ENCODE measurements at places on chromosomes 5 and 9. TPM values are rescaled to one million over a fixed set of nuclear protein-coding genes. Genes with fewer than 3 reads are reported as not detected.

Gene OSTF1
- 0.60 TPM for total RNA-seq

Gene PCSK5
- 248 TPM for total RNA-seq

Gene BNIP1
- total RNA-seq = 6.0 TPM

Gene SPIN1
- 72.4 TPM for total RNA-seq
